Uterus (tissue), 4 donors: ENCODE measurements at places on chromosomes 6 and 20.

- DNase-seq, result no peak
Measured at GRCh38 chr6:35044145-35044745, 96.9 kb downstream of the TCP11 start.

GRCh38 chr6:167750956-167751358 lies 75.8 kb upstream of the AFDN start:
- DNase-seq, result peak; percentile 43

GRCh38 chr6:154792761-154793160 lies 59.5 kb downstream of the SCAF8 start:
- DNase-seq, result no peak

GRCh38 chr6:14454473-14454775 lies 336.9 kb downstream of the CD83 start:
- no peak for DNase-seq

DNA sequence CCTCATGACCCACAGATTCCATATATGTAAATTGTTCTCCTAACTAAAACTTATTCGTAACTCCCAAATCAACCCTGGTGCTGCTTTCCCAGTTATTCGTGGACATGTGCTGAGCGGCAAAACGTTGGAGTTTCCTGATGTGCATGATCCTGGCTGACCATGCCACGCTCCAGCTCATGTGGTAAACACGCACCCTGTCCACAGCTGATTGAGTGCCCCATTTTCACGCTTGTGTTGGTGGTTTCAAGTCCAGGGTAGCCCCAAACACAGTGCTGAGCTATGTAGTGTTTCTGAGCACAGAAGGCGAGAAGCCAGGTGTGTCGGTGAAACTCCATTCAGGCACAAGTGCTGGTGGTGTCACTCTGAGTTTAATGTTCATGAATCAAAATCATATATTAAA lies 19.1 kb upstream of the FOXC1 start:
- DNase-seq, result no peak

DNA sequence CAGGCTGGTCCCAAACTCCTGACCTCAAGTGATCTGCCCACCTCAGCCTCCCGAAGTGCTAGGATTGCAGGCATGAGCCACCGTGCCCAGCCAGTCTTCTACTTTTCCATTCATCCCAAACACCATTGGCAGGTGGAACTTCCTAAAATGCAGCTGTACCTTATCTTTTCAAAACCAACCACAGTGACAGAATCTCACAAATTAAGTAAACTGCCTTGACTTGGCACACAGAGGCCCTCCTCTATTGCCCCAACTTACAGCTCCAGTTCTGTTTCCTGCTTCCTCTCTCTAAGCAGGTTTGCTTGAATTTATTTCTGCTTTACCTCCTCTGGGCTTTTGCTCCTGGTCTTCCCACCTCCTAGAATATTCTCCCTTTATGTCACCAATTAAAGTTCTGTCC lies 7.6 kb downstream of the MYB start:
- DNase-seq, result no peak
